Astrocyte (in vitro differentiated cells and primary cell): ENCODE measurements at places on chromosomes 3 and 15.

GRCh38 chr3:192833177-192833890 is 84.3 kb downstream of the MB21D2 start:
- DNase-seq: peak; percentile 87

DNA sequence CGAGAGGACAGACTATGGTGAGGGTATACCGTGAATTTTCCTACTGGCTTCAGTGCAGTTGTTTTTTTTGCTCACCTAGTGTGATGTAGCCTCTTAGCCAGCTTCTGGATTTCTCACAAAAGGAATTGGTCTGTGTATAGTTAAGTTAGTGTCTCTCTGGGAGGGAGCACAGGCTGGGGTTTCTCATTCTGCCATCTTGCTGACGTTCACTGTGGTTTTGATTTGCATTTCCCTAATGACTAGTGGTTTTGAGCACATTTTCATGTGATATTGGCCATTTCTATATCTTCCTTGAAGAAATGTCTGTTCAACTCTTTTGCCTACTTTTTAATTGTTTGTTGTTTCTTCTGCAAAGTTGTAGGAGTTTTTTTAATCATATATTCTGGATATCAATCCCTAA is 2.2 kb upstream of the CD86 start:
- DNase-seq: no peak

- DNase-seq: peak; percentile 22
Measured at GRCh38 chr3:111072031-111072921, 660 bp downstream of the NECTIN3 start.

DNA sequence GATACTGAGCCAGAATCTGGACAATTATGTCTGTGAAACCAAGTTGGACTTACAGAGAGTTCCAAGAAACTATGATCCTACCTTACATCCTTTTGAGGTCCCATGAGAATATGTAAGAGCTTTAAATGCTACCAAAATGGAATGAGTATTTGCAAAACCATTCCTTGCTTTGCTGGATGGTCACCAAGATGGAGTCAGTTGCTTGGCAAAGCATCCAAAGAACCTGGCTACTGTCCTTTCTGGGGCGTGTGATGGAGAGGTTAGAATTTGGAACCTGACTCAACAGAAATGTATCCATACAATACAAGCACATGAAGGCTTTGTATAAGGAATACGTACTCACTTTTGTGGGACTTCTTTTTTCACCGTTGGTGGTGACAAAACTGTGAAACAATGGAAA is 36.2 kb downstream of the AP4E1 start:
- DNase-seq: no peak

GRCh38 chr3:186185194-186185787 is 76.4 kb upstream of the ETV5 start:
- DNase-seq: no peak

DNA sequence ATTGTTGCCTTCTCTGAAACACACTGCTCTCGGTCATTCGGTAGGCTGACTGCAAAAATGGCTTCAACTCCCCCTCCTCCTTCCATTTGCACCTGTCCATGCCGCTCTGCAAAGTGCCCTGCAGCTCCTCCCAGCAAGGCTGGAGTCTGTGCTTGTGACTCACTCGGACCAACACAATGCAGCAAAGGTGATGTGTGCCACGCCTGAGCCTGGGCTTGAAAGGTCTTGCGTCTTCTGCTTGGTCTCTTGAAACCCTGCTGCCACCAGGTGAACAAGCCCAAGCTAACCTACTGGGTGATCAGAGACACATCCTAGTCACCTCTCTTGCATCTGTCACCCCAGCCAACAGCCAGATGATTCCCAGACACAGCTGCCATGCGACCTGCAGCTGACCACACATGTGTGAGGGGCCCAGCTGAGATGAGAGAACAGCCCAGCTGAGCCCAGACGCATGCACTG is 71.1 kb downstream of the MGLL start:
- no peak for DNase-seq

DNA sequence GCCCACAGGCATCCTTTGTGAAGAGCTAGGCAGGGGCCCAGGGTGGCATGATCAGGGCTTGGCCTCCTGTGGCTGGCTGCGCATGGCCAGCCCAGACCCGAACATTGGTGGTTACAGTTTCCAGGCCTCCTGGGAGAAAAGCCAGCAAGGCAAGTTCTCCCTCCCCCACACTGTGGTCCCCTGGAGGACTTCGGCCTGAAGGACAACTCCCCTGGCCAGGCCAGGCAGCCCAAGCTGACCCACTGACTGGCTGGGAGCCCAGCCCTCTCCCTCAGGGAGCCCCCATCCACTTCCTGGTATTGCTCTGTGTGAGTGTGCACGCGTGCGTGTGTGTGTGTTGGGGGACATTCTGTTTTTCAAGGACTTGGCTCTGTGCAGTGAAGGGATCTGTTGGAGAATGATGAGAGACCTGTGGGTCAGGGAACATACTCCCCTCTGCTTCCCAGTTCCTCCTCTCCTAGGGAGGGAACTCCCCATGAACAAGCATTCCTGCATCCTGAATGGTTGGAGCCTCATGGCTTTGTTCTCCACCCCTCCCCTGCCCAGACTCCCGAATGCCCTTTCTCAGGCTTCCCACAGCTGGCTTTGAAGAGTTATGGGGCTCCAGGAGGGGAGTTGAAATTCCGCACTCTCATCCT is 29.5 kb downstream of the CORO2B start:
- DNase-seq: no peak

GRCh38 chr15:73927476-73928240 is 1.4 kb downstream of the LOXL1 start:
- DNase-seq: no peak

DNA sequence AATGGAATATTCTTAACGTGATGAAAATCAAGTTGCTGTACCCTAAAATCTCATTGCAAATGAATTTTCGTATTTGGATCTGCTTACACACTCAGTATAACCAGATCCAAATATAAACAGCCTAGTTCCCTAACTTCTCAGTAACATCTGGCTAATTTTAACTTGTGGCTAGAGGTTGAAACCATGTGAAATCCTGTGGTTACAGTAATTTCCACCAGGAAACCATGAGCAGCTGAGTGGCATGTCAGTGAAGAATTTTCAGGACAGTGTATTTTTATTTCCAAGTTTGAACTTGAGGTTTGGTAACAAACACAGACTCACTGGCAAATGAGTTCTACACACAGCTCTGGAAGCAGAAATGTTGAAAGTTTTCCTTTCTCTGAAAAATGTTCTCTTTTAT is 754.1 kb downstream of the NR2F2 start:
- peak; percentile 56 for DNase-seq

GRCh38 chr3:72244396-72244795 is 459.4 kb upstream of the PROK2 start:
- DNase-seq: no peak

- DNase-seq: no peak
Measured at GRCh38 chr15:45179221-45179985, 8.4 kb downstream of the SHF start.

DNA sequence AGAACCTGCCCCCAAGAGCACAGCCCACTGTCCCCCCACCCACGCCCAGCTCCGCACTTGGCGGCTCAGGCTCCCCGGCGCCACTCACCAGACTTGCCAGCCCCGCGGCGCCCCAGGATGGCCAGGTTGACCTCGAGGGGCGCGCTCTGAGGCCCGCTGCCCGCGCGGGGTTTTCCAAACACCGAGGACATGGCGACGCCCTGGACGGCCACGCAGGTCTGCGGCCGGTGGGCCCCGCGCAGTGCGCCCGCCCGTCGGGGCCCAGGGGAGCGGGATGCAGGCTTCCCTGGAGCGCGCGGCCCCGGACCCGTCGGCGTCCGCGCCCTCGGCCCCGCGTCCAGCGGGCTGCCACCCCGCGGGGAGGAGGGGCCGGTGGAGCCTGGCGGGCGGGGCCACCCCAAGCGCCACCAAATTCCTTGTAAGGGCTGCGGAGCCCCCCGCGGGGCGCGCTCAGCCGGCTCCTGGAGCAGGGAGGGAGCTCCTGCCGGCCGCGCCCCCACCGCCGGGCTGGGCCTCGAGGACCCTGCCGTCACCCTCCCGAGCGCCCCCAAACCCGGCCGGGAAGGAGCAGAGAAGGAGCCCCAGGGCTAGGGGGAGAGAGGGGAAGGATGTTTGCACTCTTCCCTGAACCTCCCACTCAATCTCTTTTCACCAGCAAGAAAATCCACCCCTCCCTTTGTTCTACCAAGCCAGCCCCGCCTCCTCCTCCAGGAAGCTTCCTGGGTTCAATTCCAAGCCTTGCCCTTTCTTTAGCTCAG is at the start of gene RASL12:
TSS of gene RASL12 (minus strand) at position 347 of the 758 bp plus-strand sequence. CDS start at position 191, 156 bp downstream.
- DNase-seq: no peak
